ENCODE measurements at places on chromosomes 6 and 20.

- DNase-seq: no peak
Measured at GRCh38 chr6:158816803-158817727, 2.1 kb downstream of the EZR start.

DNA sequence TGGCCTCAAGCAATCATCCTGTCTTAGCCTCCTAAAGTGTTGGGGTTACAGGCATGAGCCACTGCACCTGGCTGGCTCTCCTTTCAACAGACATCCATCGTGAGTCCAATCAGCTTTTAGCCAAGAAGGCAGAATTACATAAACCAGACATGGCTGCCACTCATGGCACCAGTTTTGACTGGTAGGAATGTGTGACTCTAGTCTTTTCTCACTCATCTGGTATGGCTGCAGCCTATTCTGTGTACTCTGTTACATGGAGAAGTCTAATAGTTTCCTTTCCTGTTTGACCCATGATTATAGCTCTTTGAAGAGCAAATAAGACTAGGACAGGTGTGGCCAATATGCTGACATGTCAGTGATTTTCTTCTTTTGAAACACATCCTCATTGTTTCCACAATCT lies 27.0 kb upstream of the RNF144B start:
- DNase-seq: no peak

DNA sequence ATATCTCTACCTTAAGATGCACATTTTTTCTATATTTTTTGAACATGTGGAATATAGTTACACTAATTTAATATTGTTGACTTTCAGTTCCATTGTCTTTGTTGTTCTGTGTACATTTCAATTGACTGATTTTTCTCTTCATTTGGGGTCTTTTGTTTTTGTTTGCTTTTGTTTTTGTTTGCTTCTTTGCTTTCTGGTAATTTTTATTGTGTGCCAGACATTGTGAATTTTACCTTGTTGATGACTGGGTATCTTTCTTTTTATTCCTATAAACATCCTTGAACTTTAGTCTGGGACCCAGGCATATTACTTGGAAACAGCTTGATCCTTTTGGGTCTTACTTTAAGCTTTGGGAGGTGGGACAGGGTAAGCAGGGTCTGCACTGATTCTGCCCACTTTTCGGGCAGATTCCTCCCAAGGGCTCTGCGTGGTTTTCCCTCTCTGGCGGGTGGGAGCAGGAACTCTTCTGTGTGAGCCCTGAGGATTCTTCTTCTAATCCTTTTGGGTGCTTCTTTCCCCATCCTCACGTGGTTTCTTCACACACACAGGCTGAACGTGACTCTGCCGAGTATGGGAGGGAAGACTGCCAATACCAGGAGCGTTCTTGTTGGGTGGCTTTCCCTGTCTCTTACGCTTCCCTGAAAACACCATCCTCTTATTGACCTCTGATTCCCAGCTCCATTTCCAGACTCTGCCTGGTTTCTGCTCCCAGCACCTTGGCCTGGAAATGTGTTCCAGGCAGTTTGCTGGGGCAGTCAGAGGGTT lies 200.5 kb downstream of the ARID1B start:
- DNase-seq: no peak

DNA sequence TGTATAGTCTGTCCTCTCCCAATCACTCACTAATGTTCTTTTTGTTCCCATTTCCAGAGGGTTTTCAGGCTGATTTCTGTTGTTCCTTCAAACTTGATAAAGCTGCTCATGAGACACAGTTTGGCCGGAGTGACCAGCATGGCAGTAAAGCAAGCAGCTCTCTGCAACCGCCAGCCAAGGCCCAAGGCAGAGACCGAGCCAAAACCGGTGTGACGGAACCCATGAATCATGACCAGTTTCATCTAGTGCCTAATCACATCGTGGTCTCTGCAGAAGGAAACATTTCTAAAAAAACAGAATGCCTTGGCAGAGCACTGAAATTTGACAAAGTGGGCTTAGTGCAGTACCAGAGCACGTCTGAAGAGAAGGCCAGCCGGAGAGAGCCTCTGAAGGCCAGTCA lies 14.8 kb upstream of the RPL7L1 start:
- no peak for DNase-seq

DNA sequence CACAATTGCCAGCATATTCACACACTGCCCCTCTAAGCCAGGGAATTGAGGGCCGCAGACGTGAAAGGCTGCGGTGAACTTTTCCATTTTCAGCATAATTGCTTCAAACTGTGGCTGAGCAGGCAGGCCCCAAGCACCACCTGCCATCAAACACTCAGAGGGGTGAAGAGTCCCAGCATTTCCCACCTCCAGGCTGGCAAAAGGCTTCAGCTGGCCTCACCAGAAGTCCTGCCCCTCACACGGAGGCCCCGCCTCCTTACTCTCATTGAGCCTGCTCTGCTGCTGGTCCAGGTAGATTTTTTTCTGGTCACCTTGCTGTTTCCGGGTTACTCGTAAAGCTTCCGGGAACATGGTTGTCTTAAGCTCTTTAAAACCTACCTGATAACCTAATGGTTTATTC lies 52.0 kb upstream of the PRELID3B start:
- DNase-seq: no peak

DNA sequence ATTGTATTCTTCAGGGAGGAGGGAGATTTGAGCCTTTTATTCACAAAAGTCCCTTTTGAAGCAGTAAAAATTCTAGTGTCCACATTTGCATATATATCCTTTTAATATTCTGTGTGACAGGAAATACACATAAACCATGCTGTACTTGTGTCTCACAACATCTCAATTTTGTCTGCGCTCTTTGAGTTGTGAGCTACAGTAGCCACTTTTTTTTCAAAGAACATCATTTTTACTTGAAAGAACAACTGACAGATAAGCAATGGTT lies 21.3 kb downstream of the LMBRD1 start:
- no peak for DNase-seq

GRCh38 chr20:47067776-47068175 lies 173.1 kb downstream of the EYA2 start:
- DNase-seq: no peak

DNA sequence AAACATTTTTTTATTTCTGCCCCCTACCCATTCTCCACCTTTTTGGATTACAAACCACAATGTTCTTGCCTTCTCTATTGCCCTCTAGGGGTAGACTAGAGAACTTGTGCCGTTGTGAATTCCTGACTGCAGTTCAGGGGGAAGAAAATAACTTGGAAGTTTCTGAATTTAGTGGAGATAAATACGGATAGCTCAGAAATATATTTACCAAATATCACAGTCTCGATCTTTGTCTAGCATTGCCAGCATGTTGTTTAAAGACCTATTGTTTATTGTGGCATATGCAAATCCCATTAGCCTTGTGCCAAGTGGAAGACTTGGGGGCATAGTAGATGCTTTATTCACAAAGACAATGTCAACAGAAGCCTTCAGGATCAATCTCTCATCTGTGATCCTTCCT lies 154.1 kb upstream of the MMS22L start:
- no peak for DNase-seq

GRCh38 chr6:139161817-139162284 lies 27.0 kb downstream of the HECA start:
- no peak for DNase-seq

GRCh38 chr6:73452107-73452461 lies at the start of gene CGAS:
TSS of gene CGAS (minus strand) at chr6:73452297. CDS start at chr6:73452181, 116 bp downstream.
- DNase-seq: peak; percentile 22

DNA sequence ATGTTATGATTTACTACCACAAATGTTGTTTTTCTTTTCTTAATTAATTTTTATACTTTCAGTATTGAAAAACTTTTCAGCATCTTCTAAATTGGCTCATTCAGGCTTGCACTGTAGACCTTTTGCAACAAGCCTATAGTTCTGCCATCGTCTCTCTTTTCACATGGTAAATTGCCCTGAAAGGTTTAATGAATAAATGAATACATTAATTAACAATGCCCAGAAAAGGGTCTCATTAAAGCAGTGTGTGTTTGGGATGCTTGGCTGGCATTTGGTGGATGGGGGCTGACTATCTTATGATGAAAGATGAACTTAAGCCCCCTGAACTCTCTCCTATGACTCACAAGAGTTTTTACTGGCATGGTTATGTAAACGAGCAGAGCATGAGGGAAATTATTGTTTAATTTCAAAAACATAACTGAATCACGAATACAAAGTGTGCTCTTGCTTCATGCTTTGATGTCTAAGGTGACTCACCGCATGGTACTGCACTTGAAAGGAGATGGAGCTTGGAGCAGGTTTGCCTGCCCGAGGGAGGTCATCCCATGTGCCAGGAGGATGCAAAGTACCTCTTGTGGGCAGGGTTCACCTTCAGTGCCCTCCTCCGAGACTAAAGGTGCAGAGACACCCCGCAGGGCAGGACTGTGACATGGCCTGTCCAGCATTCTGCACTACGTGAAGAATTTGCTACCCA lies 13.8 kb upstream of the PCK1 start:
- DNase-seq: no peak

DNA sequence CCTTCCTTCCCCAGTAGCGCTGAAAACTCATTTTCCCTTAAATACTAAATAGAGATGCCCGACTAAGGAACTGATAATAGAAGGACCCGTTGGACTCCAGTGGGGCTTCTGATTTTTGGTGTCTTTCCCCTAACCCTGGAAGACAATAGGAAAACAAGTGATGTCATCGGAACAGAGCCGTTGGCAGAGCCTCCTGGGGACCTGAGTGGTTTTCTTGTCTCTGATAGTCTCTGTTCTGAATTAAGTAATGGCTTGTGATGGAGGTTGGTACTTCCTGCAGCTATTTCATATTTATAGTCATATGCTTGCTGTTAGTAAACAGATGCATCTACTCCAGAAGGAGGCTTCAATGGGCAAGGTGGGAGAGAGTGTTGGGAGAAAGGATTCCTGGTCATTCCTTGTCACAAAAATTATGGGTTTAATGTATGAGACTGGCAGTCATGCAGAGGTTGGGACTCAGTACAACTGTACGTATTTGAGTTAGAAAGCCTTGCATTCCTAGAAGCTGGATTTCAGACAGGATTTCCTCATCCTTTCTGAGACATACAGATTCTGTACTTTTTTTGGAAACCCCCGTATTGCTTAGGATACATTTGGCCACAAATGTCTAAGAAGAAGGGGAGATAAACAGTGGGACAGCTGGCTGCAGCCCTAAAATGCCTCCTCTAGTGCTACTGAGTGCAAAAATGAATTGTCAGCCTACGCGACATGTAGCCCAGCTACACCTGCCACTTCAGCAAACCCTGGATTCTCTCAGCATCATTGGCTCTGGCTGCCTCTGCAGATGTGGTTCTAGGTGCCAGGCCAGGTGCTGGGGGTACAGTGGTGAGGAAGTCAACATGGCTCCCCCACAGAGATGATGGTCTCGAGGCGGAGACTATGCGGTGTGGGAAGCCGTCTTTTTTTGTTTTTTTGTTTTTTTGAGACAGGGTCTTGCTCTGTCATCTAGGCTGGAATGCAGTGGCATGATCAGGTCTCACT lies 38.1 kb downstream of the CDS2 start:
- DNase-seq: no peak

- DNase-seq: no peak
Measured at GRCh38 chr6:113120224-113120581, 736.9 kb upstream of the MARCKS start.

- no peak for DNase-seq
Measured at GRCh38 chr20:49866051-49866450, 49.3 kb downstream of the SPATA2 start.

- DNase-seq: no peak
Measured at GRCh38 chr20:24495266-24495665, 25.8 kb downstream of the SYNDIG1 start.

- no peak for DNase-seq
Measured at GRCh38 chr20:44696315-44696714, 18.9 kb upstream of the CCN5 start.

DNA sequence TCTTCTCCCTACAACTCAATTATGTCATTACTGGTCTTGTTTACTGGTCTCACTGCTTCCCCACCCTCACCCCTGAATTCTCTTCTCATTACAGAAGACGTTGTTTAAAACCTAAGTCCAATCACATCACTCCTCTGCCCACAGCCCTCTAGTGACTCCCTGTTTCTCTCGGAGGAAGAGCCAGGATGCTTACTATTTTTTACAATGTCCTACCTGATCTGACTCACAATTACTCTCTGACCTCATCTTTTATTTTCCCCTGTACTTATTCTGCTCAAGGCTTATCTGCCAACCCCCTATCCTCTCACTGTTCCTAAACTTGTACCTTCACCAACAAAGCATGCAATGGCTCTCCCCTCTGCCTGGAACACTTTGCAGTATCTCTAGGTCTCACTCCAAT lies 400.4 kb upstream of the PTCHD4 start:
- no peak for DNase-seq

GRCh38 chr20:57650756-57651483 lies 30.7 kb upstream of the ZBP1 start:
- no peak for DNase-seq

GRCh38 chr6:122347751-122348150 lies 51.7 kb upstream of the HSF2 start:
- DNase-seq: no peak

GRCh38 chr6:161918628-161919205 lies 644.9 kb upstream of the AGPAT4 start:
- DNase-seq: no peak

DNA sequence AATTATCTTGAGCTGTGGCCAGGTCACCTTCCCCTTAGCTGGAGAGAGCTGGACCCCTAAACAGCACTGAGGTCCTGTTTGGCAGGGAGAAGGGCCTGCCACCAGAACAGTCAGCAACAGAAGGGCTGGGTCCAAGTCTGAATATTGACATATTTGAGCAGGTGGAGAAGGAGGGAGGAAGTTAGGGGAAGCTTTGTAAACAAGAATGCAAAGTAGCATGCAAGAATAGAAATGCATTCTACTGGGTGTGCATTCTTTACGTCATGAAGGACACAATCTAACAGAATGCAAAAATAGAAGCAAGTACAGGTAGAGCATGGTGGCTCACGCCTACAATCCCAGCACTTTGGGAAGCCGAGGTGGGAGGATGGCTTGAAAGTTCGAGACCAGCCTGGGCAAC lies 100.5 kb downstream of the QRSL1 start:
- no peak for DNase-seq

DNA sequence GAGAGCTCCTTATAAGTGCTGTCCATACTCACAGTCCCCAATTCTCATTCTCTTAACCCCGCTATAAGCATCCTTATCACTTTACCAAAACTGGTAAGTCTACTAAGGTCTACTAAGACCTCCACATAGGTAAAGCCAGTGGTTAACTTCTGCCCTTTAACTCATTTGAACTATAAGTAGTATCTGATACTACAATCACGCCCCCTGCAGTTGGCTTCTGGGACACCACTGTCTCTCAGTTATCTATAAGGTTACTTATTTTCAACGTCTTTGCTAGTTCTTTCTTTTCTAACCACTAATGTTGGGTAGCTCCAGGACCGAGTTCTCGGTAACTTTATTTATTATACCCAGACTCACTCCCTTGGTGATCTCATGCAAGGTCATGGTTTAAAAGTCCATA lies 142.6 kb downstream of the ARHGAP18 start:
- no peak for DNase-seq

DNA sequence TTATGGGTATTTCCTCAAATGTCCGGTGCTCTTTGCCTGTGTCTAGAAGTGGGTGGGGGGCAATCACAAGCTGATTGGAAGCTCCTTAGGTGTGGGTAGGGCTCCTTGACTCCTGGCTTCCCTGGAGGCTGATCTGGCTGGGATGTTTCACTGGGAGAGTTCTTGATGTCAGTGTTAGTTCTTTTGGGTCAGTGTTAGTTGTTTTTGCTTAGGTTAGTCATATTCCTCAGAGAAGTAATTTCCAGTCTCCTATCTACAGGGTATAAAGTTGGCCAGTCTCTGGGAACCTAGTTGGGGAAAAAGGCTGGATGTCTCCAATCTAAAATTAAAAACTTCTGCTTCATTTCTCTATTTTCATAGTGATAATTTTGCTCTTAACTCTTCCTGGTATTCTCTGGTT lies 23.6 kb downstream of the CDC5L start:
- no peak for DNase-seq
